ENCODE measurements at places on chromosomes 7 and 10. TPM values are rescaled to one million over a fixed set of nuclear protein-coding genes. Genes with fewer than 3 reads are reported as not detected.

- no peak overlapping the region for H3K4me3 ChIP-seq
- no peaks in the 10 kb centered on the region for H3K36me3 ChIP-seq
- H3K27ac ChIP-seq = no peak overlapping the region
Measured at GRCh38 chr10:114000457-114001010, 43.1 kb upstream of the ADRB1 start.

DNA sequence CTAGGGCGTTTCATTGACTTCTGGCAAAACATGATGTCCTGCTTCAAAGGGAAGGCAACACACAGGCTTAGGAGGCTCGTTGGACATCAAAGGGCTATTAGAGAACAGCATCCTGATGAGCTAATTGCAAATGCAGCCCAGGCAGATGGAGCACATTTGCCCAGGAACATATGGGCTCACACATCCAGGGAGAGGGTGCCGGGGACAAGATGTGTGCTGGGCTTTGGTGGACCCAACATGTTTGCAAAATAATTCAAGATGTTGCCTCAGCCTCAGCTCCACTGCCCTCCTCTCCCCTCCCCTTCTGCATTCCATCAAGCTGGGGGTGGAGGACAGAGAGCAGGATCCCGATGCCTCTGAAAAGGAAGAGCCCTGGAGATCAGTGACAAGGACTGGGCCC is 217.1 kb upstream of the ZMIZ1 start:
- no peak overlapping the region for H3K27ac ChIP-seq
- DNase-seq = no peak
- H3K4me3 ChIP-seq = no peak overlapping the region
- no peaks in the 10 kb centered on the region for H3K27me3 ChIP-seq
- H3K4me1 ChIP-seq = no peaks in the 10 kb centered on the region
- H3K36me3 ChIP-seq = no peaks in the 10 kb centered on the region

DNA sequence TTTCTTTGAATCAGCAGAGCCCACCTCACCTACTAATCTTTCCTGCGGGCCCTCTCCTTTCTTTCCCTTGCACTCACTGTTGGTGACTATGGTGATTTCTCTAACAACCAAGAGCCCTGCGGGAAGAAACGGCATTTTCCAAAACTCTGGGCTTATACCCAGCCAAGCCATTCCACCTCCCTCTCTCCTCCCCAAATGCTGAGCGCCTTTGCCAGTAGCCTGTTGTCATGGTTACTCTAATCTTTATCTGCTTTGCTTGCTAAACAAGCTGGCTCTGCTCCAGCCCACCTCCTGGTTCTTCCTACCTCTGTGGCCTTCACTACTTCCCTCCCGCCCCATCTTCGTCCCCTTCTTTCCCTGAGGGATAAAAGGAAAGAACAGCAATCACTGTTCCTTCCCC is 86.7 kb downstream of the DGKI start:
- no peaks in the 10 kb centered on the region for H3K4me1 ChIP-seq
- no peaks in the 10 kb centered on the region for H3K36me3 ChIP-seq
- no peak overlapping the region for H3K4me3 ChIP-seq
- no peak for DNase-seq

GRCh38 chr10:44049301-44050015 is 335.4 kb downstream of the CXCL12 start:
- H3K4me3 ChIP-seq = no peak overlapping the region
- no peak overlapping the region for H3K27ac ChIP-seq
- no peaks in the 10 kb centered on the region for H3K4me1 ChIP-seq
- H3K36me3 ChIP-seq = no peaks in the 10 kb centered on the region

GRCh38 chr10:102285133-102285532 is 39.8 kb downstream of the GBF1 start:
- H3K27me3 ChIP-seq = no peaks in the 10 kb centered on the region
- no peak for DNase-seq
- H3K4me3 ChIP-seq = peak overlapping the region; percentile 32
- H3K36me3 ChIP-seq = peaks cover 24% of the 10 kb centered on the region

GNG11 gene
- total RNA-seq = not detected
